NCI-H1417 treated with DMSO at 0.1 percent for 48 hours (cell line): ENCODE measurements at places on chromosomes 5 and 9.

DNA sequence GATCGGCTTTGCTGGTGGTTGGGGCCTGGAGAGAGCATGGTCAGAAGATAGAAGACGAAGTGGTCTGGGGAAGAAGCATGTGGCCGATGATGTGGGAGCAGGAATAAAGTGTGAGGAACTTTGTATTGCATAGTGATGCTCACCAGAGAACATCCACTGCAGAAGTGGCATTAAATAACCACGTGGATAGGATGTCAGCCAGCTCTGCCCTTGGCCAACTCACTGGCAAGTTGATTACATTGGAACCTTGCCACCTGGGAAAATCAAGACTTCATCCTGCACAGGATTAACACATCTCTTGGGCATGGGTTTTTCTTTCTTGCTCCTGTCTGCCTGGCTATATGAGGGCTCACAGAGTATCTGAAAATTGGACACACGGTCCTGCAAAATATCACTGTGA, 217.4 kb downstream of the DMRT2 start:
- no peak for DNase-seq

DNA sequence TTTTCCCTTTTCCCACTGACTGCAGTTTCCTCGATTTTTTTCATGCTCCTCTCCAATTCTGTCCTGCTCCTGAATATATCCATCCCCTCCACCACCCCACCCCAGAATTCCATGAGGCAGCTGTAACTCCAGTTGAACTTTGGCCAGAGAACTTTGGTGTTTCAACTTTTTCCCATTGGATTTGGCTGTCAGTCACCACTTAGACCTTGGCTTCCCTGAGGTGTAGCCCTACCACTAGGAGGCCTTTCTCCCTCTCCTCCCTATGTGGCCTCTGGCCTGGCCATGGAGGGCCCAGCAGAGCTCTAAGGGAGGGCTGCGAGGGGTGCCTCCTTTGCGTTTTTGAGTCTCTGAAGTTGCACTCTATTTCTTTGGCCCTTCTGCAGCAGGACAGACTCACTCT, 261.3 kb downstream of the PIK3R1 start:
- DNase-seq: no peak

- DNase-seq: no peak
These were observed 40.7 kb downstream of the ATPSCKMT start for GRCh38 chr5:10209004-10209403.

GRCh38 chr9:84002344-84002743, 21.7 kb downstream of the RMI1 start:
- no peak for DNase-seq

- DNase-seq: no peak
These were observed 34.1 kb upstream of the PLIN2 start for GRCh38 chr9:19161257-19162025.

- no peak for DNase-seq
These were observed 3.0 kb upstream of the PCDH1 start for GRCh38 chr5:141880961-141881801.

DNA sequence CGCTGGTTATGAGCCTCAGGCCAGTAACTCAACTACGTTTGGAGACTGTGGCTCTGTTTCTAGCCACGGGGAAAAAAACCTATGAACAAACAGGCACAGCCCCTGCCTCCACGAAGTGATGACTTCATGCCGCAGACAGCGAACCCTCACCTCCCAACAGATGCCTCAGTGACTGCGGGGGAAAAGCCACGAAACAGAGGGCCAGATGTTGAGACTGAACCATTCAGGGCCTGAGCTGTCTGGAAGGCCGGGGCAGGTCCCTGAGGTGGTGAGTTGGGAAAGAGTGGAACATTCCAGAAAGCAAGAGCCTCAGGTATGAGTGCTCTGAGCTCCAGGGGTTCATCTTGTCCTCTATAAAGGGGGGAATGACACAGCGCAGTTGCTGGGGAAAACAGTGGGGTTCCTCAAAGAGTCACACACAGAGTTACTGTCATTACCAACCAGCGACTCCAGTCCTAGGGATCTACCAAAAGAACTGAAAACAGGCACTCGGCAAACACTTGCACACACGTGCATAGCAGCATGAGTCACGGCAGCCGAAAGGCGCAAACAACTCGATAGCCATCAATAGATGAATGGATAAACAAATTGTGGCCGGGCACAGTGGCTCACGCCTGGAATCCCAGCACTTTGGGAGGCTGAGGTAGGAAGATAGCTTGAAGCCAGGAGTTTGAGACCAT, 15.3 kb downstream of the PLPP7 start:
- DNase-seq: no peak

- no peak for DNase-seq
These were observed 125.4 kb upstream of the FAM120A start for GRCh38 chr9:93326056-93326455.

DNA sequence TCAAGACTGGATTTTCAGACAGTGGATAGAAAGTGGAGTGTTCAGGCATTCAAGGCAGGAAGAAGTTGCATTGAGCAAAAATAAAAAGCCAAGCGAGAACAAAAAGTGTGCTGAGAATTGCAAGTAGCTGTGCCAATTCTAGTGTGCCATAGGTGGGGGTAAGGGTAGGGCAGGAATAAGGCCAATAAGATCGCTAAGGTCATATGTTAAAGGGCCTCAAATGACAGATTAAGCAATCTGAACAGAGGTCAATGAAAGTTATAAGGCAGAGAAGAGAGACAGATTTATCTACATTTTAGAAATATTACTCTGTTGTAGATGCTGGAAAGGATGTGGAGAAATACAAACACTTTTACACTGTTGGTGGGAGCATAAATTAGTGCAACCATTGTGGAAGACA, 36.4 kb downstream of the NADK2 start:
- no peak for DNase-seq

DNA sequence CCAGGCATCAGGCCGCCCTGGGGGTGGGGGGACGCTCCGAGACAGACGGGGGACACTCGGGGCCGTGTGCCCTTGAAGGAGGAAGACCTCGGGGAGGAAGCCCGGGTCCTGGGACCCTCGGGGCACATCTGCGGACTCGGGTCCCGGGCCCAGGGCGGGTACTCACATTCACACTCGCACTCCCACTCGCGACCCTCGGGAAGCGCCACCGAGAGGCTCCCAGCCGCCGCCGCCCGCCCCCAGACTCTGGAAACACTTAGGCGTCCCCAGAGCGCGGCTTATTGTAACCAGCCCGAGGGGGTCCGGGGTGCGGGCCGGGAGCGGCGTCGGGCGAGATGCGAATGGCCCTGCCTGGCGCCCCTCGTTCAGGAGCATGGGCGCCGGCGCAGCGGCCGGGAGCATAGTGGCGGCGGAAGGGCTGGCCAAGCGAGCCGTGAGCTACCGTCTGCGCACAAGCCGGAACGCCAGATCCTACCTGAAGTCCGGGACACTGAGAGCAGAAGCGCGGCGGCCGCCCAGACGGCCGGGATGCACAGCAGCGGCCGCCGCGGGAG, 559 bp downstream of the ROR2 start:
- DNase-seq: no peak

DNA sequence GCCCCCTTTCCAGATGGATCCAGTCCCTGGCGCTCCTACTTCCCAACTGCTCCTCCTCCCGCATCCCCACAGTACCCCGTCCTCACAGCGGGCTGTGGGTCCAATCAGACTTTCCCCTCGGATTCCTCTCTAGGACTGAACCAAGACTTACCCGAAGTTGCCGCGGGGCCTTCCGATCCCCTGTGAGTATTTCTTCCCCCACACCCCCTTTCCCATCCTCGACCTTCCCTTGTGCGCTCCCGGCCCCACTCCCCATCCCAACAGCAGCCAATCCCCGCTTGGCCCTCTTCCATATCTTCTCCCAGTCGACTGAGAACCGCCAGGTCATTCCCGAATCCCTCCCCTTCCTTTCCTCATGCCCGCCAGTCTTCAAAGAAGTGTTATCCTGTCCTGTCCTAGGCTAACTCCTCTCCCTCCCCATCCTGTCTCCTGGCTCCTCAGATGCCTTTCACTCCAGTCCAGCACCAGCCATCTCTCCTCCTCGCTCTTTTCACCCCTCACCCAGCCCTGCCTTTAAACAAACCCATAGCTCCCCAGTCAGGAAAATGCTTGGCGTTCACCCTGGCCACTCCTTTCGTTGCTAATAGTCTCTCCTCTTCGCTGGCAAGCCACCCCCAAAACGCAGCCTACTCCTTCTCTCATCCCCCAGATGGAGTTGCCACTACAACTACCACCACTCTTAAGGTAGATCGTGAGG, 646 bp downstream of the SWI5 start:
- DNase-seq: no peak

DNA sequence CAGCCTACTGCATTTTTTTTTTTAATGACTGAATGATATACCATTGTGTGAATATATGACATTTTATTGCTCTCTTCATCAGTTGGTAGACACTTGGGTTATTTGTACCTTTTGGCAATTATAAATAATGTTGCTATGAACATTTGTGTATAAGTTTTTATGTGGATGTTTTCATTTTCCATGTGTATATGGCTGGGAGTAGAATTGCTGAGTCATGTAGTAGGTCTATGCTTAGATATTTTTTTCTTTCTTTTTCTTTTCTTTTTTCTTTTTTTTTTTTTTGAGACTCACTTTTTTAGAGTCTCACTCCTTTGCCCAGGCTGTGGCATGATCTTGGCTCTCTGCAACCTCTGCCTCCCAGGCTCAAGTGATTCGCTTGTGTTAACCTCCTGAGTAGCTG, 32.9 kb upstream of the FAM120AOS start:
- DNase-seq: no peak

DNA sequence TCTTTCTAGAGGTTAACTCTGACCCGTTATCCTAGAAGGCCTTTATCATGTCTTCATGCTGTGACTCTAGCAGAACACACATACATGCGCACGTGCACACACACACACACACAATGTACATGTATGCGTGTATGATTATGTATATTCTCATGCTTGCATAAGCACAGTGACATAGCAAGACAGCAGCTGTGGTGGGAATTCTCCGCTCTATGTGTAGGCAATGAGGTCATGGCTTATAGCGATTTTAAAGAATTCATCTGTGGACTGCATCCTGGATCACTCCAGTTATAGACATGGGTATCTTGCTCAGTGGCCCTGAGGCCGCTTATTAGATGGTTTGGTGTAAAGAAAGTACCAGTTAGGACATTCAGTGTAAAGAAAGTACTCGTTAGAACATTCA, 106.2 kb downstream of the FBXL7 start:
- no peak for DNase-seq

- DNase-seq: no peak
These were observed 215.3 kb downstream of the MLLT3 start for GRCh38 chr9:20407013-20407412.

GRCh38 chr9:70510157-70510770, 95.8 kb upstream of the KLF9 start:
- no peak for DNase-seq

DNA sequence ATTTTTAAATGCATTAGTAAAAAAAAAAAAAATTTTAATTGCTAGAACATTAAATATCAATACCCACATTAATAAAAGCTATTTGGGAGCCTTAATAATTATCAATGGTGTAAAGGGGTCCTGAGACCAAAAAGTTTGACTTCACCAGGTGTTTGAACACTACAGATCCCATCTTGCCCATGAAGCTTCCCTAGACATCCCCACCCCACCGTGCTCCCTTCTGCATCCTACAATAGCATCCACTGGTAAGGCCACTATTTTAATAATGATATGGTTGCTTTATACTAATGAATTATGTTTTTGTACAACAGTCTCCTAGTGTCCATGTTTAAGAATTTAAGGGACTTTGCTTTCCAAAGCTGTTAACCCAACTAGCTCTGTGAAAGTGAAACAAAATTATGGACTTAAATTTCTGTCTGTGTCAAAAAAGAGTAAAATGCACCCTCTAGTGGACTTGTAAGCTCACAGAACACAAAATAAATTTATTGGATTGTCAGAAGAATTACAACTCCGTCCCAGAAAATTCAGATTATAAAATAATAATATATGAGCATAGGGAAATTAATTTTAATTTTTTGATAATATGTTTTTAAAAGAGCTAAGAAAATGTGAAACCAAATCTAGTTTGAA, 76.0 kb downstream of the ARL15 start:
- DNase-seq: no peak

DNA sequence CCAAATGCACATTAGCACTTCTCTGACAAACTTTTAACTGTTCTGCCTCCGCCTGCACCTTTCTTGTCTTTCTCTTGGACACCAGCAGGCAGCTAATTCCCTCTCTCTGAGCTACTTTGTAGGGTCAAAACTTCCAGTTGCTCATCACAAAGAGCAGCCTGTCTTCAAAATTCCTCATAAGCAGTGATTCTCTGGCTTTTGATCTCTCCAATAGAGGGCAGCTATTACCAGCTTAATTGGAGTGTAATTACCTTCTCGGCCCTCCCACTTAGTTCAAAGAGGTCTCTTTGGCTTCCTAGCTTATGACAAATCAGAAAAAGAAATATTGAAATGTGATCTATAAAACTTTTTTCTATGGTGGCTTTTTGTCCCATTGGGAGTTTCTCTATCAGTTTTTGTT, 43.6 kb upstream of the RAD23B start:
- DNase-seq: peak; percentile 15

- DNase-seq: no peak
These were observed 76.5 kb downstream of the NR6A1 start for GRCh38 chr9:124694414-124695279.

DNA sequence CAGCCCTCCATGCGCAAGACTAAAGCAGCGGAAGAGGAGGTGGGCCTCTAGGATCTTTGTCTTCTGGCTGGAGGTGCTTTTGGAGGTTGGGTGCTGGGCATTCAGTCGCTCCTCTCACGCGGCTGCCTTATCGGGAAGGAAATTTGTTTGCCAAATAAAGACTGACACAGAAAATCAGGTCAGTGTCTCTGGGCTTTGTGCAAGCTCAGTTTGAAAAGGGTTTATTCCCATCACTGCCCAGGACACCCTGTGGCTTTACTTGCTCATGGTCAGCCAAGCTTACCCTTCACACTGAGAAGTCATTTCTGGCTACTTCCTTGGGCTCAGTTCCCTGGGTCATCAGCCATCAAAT, 10.5 kb downstream of the SLC2A8 start:
- no peak for DNase-seq

GRCh38 chr9:10566848-10567247, 46.0 kb downstream of the PTPRD start:
- peak; percentile 3 for DNase-seq

GRCh38 chr5:123865641-123866040, 353.7 kb downstream of the CSNK1G3 start:
- no peak for DNase-seq

DNA sequence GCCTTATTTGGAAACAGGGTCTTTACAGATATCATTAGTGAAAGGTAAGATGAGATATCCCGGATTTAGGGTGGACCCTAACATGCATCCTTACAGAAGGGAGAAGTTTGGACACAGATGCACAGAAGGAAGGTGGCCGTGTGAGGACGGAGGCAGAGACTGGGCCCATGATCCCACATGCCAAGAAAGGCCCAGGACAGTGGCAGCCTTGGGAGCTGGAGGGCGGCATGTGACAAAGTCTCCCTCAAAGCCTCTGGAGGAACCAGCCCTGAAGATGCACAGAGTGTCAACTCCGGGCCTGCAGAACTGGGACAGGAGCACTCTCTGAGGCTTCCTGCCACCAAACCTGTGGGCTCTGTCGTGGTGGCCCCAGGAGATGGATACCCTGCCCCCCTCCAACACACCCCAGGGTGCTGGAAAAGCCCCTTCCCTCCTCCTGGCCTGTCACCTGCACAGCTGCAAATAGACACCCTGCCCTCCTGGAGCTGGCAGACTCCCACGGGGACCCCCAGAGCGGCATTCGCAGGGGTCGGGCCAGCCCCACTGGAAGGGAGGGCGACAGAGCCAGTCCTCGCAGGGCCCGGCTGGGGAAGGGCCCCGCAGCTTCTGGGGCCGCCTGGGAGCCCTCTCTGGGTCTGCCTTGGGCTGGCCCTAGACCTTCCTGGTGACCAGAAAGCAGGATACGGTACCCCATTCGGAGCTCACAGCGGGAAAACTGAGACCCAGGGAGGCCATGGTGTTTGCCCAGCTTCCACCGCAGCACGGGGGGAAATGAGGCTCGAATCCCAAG, 7.9 kb downstream of the NACC2 start:
- no peak for DNase-seq
